ENCODE measurements at places on chromosomes 16 and 17.

GRCh38 chr16:82616356-82616755, 10.4 kb upstream of the CDH13 start:
- no peak for DNase-seq

DNA sequence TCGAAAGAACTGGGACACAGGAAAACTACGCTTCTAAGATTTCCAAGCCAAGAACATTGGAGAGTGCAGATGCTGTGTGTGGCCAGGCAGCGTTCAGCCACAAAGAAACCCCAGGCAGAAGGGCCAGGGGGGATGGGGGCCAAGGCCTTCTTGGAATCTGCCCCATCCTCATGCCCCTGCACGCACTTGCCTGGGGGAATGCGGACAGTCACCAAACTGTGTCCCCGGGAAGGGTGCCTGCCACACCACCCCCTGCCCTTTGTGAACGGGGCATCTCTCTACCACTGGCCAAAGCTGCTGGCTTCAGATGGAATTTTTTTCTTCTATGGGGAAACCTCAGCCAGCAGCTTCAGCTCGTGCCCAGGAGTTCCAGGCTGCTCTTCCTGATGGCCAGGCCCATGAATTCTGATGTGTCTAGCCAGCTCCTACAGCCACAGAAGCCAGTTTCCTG, 32.0 kb upstream of the DNAH17 start:
- no peak for DNase-seq

DNA sequence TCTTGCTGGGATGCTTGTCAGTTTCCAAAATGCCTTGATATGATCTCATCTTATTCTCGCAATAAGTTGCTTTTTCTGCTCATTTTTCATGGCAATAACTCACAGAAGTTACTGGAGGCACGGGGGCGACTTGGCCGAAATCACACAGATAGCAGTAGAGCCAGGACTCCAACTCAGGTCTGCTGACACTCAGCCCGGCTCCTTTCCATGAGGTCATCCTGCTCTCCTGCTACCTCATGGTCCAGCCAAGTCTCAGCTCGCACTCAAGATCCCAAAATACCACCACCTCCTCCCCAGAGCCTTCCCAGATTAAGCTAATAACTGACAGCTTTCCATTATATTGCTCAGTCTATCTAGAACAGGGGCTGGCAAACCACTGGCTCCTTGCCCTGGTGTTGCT, 269.5 kb downstream of the MAP2K4 start:
- no peak for DNase-seq

DNA sequence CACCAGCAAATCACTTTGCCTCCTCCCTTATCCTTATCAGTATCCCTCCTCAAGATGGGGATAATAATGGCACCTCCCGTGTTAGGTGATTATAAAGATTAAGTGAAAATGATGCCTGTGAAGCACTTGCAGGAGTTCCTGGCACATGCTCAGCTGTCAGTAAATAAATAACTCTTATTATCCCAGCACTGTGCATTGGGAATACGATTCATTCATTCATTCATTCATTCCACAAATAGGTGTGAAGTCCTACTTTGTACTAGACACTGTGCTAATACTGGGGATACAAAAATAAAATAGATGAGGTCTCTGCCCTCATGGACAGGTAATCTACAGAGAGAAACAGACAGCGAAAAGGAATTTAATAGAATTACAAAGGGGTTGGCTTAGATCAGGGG, 2.0 kb downstream of the XYLT2 start:
- DNase-seq, result no peak

GRCh38 chr16:26721290-26721689, 345.4 kb upstream of the C16orf82 start:
- DNase-seq, result no peak

DNA sequence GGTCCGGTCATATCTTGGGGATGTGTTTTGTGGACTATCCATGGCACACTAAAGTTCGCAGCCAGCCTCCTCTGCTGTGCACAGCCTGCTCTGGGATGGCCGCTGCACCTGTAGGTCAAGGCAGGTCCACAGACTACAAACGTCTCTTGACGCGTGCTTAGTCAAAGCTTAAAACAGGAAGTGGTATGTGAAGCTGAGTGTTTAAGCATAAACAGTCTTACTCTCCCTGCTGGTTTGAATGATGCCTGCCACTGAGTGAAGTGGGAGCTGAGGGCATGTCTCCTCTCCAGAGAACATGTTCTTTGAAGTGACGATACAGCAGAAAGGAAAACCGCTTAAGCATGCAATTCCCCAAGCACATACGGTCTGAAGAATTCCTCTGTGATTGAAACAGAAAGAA, 365.6 kb downstream of the SLC39A11 start:
- peak; percentile 29 for DNase-seq

DNA sequence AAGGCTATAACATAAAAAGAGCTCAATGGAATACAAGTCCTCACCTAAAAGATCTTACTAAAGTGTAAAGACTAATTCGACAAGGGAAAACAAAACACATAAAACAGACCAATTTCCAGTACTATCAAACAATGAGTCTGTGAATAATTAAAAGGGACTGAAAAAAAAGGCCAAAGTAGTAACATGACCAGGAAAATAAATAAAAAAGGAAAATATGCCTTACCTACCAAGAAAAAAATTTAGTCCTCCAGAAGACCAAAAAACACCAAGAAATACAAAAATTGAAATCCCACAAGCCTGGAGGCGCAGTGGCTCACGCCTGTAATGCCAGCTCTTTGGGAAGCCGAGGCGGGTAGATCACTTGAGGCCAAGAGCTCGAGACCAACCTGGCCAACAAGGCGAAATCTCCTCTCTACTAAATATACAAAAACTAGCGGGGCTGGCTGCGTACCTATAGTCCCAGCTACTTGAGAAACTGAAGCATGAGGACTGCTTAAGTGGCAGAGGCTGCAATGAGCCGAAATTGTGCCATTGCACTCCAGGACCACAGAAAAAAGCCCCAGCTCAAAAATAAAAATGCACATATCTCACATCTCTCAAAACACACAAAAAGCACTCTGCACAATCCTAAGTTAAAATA, 60.8 kb downstream of the TEX14 start:
- DNase-seq, result no peak

DNA sequence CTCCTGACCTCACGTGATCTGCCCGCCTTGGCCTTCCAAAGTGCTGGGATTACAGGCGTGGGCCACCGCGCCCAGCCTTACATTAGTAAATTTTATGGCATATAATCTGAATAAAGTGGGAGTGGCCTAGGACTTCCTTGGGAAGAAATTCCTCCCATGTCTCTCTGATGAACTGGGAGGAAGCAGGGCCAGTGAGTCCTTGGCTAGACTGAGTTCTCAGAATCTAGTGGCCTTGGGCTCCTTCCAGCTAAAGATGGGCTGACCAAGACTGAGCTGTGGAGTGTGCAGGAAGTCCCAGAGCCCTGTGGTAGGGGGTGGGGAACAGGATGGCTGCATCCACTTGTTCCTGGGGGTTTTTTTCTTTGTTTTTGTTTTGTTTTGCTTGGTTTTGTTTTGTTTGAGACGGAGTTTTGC, 10.0 kb upstream of the NAGLU start:
- DNase-seq, result peak; percentile 50

DNA sequence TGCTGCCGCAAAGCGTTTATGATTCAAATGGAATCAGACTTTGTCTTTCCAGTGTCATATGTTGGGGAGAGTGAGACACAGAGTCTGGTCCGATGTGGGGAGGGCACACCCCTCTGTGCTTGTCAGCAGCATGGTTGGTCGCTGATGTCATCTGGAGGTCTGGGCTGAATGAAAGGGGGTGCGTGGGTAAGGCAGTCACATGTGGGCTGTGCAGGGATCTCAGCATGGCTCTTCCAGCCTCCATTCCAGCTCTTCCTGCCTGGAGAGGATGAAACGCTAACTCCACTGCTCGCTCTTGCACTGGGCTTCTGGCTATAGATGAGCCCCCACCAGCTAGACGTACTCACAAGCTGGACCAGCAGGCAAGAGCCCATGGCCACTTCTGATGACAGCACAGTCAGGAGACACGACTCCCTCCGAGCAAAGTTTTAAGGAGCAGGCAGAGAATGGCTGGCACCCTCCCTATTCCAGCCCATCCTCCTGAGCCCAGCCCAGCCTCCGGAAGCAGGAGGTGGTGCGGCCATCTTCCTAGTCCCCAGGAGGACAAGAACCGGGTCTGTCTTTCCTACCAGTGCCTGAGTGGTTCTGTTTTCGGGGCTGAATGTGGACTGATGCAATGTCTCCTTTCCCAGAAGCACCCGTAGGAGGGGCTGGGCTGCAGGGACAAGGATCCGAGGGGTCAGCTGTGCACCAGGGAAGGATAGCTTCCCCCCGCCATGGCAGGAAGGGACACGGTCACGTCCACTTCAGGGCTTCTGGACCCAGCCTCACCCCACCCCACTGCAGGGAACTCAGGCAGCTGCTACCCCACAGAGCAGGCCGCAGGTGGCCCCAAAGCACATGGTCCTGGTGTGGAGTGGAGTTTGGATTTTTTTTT, 41.5 kb upstream of the CBFA2T3 start:
- peak; percentile 16 for DNase-seq
